ENCODE measurements at places on chromosomes 6 and 20.

DNA sequence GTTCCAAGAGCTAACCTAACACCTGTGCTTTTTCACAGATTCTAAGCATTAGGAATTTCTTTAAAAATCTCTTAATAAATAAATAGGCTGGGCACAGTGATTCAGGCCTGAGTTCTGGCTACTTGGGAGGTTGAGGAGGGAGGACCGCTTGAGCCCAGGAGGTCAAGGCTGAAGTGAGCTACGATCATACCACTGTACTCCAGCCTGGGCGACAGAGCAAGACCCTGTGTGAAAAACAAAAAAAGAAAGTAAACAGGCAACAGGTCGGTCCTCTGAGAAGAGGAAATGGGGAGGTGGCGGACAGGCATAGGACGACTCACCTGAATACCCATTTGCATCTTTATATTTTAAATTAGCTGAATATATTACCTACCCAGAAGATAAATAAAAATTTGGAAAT is 26.5 kb downstream of the GMDS start:
- DNase-seq: no peak

DNA sequence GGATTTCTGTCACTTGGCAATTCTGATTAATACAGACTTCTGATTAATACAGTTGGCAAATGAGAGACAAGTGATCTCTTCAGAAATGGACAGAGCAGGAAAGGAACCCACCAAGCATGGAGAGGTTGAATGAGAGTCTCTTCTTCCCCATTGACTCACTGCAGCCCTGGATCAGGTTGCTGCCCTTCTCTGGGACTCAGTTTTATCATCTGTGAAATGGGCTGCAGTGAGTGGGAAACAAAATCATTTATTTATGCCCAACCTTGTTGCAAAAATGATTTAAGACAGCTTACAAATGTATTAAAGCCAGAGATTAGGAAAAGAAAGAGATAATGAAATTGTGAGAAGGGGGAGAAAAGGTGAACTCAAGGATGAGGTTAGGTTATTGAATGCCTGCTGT is 20.8 kb upstream of the RSPO4 start:
- DNase-seq: no peak

DNA sequence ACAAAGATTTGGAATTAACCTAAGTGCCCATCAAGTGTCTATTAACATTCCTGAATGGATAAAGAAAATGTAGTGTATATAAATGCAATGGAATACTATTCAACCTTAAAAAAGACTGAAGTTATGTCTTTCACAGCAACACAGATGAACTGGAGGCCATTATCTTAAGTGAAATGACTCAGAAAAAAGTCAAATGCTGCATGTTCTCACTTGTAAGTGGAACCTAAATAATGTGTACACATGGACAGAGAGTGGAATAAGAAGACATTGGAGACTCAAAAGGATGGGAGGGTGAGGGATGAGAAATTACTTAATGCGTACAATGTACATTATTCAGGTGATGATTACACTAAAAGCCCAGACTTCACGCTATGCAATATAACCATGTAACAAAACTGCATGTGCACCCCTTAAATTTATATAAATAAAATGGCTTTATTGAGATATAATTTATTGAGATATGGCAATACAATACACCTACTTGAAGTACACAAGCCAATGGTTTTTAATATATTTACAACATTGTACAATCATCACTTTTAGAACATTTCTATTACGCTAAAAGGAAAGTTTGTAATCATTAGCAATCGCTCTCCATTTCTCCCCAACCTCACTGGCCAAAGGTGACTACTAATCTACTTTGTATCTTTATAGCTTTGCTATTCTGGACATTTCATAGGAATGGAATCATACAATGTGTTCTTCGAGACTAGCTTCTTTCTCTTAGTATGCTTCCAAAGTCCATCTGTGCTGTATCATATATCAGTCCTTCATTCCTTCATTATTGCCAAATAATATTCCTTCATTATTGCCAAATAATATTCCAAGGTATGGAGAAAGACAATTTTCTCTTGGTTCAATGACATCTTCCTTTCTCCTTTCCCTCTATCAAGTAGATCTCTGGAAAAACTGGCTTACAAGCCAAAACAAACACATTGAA is 5.8 kb downstream of the STX7 start:
- no peak for DNase-seq

DNA sequence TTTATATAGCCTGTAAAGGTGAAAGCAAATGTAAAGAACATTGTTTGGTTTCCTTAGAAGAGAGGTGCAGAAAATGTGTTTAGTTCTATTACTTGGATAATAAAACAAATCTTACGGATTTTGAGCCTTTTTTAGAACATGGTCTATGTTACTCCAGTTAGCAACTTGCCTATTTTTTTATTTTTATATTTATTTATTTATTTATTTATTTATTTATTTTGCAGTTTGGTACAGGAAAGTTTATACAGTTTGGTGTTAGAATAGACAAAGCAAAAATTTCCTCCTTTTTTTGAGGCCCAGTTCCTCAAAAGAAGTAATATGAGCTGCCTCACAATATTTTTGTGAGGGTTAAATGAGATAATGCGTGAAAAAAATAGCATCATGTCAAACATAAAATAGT is 41.6 kb upstream of the EEF1E1 start:
- DNase-seq: no peak

DNA sequence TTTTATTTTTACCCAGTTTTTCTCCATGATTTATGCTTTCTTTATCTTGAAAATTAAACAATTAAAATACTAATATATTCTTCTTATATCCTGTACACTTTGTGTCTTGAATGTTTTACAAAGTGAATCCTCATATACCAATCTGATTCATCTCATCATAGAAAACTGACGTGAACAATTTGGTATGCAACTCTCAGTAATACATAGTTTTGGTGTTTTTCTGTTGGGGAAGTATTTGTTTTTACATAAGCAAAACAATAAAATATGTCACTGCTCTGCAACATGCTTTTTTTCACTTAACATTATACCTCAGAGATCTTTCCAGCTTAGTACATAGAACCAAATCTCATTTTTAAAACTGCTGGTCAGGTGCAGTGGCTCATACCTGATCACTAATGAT is 14.7 kb downstream of the DNAAF9 start:
- DNase-seq: no peak

DNA sequence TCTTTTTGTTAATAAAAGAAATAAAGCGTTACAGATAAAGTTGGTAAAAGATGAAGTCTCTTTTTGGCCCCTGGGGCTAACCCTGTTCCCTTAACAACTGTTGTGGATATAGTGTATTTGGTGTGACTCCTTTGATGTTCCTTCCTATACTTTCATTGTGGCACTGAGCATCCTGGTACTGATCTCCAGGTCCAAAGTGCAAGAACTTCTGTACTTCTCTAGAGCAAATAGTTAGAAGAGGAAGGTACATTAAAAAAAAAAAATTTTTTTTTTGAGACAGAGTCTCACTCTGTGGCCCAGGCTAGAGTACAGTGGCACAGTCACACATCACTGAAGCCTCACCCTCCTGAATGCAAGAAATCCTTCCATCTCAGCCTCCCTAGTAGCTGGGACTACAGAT is 6.2 kb downstream of the POFUT1 start:
- DNase-seq: no peak

GRCh38 chr6:37495244-37495934 is 4.3 kb downstream of the CCDC167 start:
- DNase-seq: no peak
